ENCODE measurements at places on chromosomes 5 and 9. TPM values are rescaled to one million over a fixed set of nuclear protein-coding genes. Genes with fewer than 3 reads are reported as not detected.

- no peak for DNase-seq
Observed at GRCh38 chr5:2131196-2131595, 248.5 kb upstream of the IRX4 start.

GRCh38 chr9:134965411-134965810 lies 47.7 kb upstream of the FCN1 start:
- no peak for DNase-seq

The PAX5 gene
- polyA plus RNA-seq, result 1.2 TPM

- peak; percentile 83 for DNase-seq
Observed at GRCh38 chr5:61319388-61320146, 12.5 kb upstream of the ZSWIM6 start.

DNA sequence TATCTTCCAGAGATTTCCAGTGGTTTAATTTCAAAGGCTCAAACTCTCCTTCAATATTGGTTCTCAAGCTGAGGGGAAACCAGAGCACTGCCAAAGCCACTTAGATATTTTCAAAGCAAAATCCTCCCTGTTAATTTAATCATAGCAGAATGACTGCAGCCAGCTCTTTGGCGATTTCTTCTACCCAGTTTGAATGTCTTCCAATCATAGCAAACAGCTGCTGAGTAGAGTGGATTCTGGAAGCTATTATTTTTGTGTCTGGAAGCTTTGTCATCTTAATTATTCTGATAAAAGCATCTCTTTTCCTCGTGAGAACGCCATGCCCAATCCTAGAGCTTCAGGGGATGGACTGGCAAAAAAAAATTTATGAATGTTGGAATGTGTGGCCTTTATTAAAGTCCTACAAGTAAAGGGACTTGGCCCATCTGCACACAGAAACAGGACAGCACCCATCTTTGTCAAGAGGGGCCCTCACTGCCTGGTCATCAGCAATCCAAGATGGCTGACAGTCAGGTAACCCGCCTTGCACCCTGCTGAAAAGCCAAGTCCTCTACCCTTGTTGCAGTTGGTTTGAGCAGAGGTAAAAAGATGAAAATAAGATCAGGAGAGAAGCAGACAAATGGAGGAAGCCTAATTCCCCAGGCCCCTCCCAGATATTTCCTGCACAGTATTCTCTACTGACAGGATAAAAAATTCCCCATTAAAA lies 125.1 kb downstream of the SUSD1 start:
- DNase-seq, result no peak

All from spinal cord (tissue), 10 donors.